Fibroblast of skin of scalp (primary cell): ENCODE measurements at places on chromosomes 13 and 19.

DNA sequence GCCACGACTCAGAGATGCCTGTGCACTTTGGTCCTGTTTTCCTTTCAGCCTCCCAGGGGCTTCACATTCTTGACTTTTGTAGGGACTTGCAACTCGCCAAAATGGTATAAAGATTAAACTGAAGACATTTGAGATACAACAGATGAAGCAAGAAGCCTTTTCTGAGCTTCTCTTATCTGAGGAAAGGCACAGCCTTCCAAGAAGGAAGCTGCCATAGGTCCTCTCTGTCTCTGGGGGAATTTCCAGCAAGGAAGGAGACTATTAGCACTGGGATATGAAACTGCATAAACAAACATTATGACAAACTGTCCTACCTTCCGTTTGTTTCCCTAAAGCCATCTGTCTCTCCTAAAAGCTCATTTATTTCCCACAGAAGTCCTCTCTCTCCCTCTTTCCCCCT is 39.3 kb downstream of the TGDS start:
- DNase-seq, result no peak

DNA sequence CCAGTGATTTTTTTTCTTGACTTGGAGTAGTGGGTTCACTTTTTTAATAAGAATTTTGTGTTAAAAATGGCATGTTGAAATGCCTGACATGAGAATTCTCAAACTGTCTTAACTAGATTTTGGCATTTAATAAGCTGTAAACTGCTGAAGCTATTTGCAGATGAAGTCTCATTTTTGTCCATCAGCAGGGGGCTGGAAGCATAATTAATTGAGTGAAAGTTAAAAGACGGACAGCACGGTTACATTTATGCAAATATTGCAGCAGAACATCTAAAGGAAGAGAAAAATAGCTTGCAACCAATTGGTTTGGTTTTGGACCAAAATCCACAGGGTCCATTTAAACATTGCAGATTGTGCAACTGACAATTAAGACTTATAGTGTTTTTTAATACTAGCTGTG is 837.3 kb upstream of the KLHL1 start:
- no peak for DNase-seq

DNA sequence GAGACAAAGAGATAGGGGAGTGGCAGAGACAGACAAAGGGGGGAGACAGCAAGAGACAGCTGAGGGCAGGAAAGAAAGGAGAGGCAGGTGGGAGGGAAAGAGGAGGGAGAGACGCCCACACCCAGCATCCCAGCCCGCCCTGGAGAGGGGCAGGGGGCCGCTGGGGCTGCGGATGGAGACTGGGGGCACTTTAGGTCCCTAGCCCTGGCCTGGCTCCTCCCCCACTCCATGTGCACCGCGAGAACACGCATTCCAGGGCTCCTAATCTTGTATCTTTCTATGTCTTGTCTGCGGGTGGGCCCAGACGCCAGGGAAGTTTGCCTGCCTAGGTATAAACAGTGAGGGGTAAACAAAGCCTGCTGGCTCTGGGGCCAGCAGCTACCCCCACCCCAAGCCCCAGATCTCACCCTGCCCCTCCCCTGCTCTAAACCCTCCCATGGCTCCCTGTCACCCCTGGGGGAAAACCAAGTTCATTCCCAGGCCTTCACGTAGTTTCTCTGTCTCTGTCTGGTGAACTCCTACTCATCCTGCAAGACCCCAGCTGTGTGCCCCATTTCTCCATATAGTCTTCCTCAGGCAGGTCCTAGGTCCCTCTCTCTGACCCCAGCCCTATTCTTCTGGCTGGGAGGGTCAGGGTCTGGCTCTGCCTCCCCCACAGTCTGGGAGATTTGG is 5.7 kb downstream of the TLE5 start:
- DNase-seq, result no peak

DNA sequence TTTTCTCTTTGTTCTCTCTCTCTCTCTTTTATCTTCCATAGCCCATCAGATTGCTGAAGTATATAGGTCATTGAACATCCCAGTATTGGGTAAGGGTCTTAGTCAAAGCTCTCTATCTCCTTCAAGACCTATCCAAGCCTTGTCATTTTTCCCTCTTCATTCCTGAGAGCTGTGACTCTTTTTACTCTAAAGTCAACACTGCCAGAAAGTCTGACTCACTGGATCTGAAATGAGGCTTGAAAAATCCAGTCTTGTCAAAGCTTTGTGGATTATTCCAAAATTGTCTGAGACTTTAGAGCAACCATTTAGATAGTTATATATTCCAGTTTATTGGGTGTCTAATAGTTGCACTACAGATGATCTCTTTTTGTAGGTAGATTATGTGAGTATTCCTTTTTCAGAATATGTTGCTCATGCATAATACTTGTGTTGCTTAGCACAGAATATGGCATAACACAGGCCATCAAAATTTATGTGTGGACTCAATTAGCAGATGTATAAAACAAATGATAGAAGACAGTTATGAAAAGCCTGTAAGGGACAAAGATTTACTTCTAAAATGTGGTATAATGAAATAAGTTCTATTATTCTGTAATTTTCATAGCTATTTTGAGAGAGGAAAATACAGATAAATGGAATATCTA is 389.3 kb upstream of the PCDH9 start:
- peak; percentile 67 for DNase-seq
